Fibroblast of skin of left biceps (primary cell): ENCODE measurements at places on chromosomes 12 and 14.

DNA sequence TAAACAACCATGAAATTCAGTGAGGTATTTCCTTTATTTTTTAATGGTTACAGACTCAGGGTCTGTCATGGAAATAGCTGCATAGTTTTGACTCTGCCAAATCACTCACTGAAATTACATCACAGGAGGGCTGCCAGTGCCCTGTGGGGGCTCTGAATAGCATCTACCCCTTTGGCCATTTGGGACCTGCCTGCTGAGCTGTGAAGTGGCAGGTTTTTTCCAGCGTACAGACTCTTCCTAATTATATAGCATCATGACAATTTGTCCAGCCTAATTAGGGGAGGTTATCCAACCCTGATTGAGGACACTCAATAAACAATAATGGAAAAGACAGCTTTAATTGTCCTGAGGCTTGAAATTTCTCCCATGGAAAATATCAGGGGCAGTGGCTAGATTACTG, 1.8 kb upstream of the COCH start:
- DNase-seq = no peak

DNA sequence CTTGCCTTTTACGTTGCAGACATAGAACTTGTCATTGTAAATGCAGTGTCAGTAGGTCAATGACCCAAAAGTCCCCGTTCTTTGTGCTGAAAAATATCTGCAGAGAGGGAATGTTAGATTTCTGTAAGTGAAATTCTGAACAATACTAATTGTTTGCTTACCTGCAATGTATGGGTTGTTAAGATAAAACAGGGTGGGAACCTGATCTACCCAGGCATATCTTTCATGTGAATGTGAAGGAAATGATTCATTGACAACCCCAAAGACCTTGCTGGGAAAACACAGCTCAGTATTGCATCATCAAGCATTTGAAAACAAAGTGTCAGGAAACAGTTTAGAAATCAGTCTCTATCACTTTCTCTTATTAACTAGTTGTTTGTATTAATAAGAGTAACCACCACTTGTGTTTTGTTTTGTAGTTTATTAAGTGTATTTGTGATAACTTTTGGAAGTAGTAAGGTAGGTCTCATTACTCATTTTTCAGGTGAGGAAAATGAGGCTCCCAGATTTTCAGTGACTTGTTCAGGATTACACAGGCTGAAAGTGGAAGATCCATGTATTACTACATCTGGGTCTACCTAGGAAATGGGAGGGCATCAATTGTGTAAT, 57.9 kb upstream of the SLC38A2 start:
- DNase-seq = peak; percentile 58

GRCh38 chr12:125683748-125684381, 618.6 kb downstream of the AACS start:
- DNase-seq = no peak

DNA sequence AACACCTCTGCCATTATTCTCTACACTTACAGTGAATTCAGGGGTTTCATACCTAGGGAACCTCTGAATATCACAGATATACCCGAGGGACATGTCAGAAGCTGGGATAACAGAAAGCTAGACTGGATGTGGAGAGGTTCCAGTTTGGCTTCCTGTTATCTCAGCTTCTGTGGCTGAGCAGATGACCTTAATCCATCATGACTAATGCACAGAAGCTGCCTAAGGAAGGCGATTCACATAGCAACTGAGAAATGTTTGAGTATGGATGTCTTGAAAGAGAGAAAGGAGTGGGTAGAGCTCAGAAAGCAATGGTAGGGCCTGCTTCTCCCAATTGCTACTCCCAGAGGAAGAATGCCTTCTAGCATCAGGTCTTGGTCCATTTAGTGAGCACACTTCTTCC, 187.6 kb downstream of the RMST start:
- DNase-seq = no peak

DNA sequence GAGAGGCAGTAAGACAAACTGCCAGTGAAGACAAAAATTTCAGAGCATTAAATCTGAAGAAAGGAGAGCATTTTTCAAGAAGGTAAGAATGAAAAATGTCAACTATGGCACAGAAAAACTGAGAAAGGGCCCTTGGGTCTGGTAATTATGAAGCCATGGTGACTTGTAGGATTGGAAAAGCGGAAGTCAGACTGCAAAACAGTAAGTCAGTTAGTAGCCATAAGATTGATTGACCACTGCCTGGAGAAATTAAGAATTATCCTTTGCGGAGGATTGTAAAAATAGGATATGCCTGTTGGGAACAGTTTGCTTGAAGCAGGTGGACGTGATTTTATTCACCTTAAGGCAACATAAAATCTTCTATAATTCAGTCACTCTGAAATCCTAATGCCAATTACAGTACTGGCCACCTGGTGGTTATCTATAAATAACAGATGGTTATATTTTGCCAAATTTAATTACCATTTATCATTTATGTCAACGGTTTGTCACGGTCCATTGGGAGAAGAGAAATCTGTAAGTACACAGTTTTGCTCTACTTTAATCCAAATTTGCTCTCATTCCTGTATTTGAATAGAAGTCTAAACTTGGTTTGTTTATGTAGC, 127.1 kb upstream of the CNTN1 start:
- DNase-seq = no peak

GRCh38 chr14:23646648-23647549, 10.7 kb downstream of the DHRS2 start:
- no peak for DNase-seq

GRCh38 chr12:108862588-108862959, 5.2 kb upstream of the SSH1 start:
- DNase-seq = no peak

- peak; percentile 26 for DNase-seq
Observed at GRCh38 chr12:90854136-90854689, 100.8 kb downstream of the CCER1 start.

GRCh38 chr14:69260861-69261564, 1.1 kb downstream of the GALNT16 start:
- no peak for DNase-seq

DNA sequence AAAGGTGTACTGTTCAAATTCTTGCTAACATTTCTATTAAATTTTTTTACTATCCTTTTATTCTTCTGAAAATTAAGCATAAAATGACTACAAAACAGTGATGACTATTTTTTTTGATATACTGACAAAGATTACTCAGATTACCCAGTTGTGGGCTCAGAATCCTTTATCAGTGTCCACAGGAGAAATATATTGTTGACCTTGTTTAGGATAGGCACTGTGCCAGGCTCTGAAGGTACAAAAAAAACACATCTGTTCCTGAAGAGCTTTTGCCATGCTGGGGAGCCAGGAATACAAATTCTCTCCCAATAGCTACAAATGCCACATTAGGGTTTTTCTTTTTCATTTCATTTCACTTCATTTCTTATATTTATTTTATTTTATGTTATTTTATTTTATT, 26.9 kb upstream of the GCH1 start:
- no peak for DNase-seq

- DNase-seq = no peak
Observed at GRCh38 chr12:91921555-91921954, 224.1 kb downstream of the BTG1 start.

- DNase-seq = no peak
Observed at GRCh38 chr12:92961949-92962348, 32.9 kb upstream of the EEA1 start.

- DNase-seq = no peak
Observed at GRCh38 chr14:87629788-87630187, 363.2 kb downstream of the GALC start.

- DNase-seq = no peak
Observed at GRCh38 chr12:108911915-108912314, 32.0 kb downstream of the DAO start.

GRCh38 chr12:109723311-109723881, 9.8 kb downstream of the FAM222A start:
- DNase-seq = no peak

- DNase-seq = no peak
Observed at GRCh38 chr12:106110626-106111300, 28.0 kb downstream of the NUAK1 start.

DNA sequence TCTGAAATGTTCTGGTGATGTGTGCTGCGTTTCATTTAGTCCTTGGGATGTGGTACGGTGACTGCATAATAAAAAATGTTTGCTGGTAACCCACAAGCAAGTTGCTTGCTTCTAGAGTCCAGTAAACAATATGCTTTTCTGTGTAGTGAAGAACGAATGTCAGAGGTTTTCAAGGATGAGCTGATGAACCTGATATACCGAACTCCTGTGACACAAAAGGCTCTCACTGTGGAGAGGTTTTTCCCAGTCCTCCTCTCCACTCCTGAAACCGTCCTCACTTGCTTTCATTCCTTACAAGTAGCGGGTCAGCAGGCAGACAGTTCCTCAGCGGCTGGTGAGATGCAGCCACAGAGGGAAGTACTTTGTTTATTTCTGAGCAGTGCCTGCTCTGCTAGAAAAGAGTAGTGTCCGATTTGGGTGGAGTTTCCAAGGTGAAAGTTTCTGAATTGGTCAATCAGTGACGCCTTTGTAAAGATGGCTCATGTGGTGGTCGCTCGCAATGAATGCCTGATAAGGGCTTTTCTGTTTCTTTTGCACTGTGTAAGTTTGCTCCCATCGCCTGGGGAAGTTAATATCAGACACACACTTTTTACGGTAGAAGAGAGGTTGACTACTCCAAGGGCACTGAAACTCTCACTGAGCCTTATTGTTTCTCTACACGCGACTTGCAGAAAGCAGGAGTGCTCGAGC, 3.0 kb downstream of the ETV6 start:
- DNase-seq = no peak

DNA sequence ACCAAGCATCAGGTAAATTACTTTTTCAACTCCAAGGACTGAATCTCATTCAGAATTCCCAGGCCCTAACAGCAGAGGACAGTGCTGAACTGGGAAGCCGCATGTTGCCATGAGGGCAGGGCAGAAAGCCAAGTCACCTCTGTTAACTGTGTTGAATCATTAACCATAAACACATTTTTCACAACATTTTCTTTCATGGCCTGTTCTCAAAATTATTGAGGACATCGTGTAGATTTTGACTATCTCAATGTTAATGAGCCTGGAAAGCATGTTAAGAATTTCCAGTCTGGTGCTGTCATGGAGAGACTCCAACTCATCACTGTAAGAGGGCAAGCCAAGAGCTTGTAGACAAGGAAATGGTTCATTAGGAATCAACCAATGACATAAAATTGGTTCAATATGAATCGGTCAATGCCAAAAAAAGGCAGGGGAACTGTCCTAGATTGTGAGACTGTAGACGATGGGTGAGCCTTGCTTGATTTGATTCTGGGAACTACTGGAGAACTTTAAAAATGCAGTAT, 33.7 kb downstream of the CPM start:
- DNase-seq = peak; percentile 87

- no peak for DNase-seq
Observed at GRCh38 chr12:69024413-69024812, 91.4 kb upstream of the CPM start.

DNA sequence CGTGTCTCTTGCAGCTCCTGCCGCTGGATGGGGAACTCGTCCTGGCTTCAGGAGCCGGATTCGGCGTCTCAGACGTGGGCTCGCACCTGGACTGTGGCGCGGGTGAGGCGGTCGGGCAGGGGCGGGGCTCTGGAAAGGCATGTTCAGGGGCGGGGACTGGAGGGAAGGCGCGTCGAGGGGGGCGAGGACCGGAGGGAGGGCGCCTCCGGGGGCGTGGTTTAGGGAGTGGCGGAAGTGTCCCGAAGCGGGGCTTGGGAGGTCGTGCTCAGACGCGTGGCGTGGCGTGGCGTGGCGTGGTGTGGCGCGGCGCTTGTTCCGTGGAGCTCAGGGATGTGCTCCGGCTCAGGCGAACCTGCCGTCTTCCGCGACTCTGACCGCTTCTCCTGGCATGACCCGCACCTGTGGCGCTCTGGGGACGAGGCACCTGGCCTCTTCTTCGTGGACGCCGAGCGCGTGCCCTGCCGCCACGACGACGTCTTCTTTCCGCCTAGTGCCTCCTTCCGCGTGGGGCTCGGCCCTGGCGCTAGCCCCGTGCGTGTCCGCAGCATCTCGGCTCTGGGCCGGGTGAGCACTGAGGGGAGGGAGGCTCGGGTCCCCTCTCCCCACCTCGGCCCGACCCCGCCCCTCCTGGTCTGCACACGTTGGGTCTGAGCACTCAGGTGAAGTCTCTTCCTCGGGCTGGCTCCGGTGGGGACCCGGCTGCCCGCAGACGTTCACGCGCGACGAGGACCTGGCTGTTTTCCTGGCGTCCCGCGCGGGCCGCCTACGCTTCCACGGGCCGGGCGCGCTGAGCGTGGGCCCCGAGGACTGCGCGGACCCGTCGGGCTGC, 6.2 kb downstream of the AMN start:
- DNase-seq = no peak

GRCh38 chr14:101709533-101709881, 52.0 kb upstream of the PPP2R5C start:
- no peak for DNase-seq

GRCh38 chr14:22265319-22266141, 323.5 kb downstream of the DAD1 start:
- no peak for DNase-seq

GRCh38 chr14:57632649-57633048, 139.0 kb upstream of the CCDC198 start:
- no peak for DNase-seq
